ENCODE measurements at places on chromosomes 11 and 22. TPM values are rescaled to one million over a fixed set of nuclear protein-coding genes. Genes with fewer than 3 reads are reported as not detected.

OR2AG2 gene
- total RNA-seq, result not detected

FGF19 gene
- not detected for total RNA-seq

MPZL3 gene
- total RNA-seq, result 0.12 TPM

C11orf16 gene
- total RNA-seq, result not detected

LARGE2 gene
- total RNA-seq, result 5.8 TPM

CCDC87 gene
- 2.7 TPM for total RNA-seq

KDM4E gene
- total RNA-seq, result not detected

SLC5A1 gene
- total RNA-seq, result 0.45 TPM

YPEL1 gene
- total RNA-seq, result 12.2 TPM

PPME1 gene
- 55.2 TPM for total RNA-seq

CCDC81 gene
- 3.2 TPM for total RNA-seq

CRYAB gene
- total RNA-seq, result 15.3 TPM

TEX54 gene
- total RNA-seq, result not detected

ASCL2 gene
- not detected for total RNA-seq
